Stimulated activated CD8-positive, alpha-beta memory T cell treated with anti-CD3 and anti-CD28 coated beads, Interleukin-7, amount 100 ng/mL, for 4 hours (primary cell): ENCODE measurements at places on chromosomes 3 and 15.

GRCh38 chr15:40731034-40731433, 24.0 kb downstream of the RMDN3 start:
- DNase-seq, result no peak

DNA sequence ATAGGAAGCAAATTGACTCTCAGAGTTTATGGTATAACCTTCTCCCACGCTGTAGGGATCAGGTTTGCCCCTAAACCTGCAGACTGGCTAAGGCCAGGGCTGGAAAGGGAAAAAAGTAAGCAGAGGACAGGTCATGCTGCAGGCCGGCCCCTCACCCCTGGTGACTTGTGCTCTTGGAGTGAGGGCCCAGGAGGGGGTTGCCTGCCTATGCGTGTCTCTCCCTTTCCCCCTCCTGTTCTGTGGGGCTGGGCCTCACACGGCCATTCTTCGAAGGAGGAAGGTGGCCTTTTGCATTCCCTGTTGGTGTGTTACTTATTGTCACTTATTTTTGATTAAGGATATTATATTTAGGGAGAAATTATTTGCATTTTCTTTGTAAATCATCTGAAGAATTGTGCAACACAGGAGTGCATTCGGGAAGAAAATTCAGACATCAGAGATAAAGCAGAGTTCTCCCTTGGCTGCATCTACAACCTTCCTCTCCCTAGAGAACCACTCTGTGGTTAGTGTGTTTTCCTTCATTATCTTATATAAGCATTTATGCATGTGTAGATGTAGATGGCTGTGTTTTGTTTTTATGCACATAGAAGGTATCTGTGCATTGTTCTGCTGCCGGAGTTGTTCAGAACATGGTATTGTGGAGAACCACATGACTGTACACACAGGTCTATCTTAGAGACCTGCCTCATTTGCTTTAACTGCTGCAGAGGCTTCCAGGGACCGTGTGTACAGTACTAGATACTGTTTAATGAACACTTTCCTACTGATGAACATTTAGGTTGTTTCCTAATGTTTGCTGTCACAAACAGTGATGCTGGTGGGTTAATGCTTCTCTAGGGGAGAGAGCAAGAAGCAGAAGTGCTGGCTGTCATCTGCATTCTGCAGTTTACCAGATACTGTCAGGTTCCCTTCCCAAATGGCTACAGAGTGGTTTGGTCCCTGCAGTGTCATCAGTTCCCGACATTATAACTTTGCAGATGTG, 133.5 kb downstream of the APBA2 start:
- no peak for DNase-seq

GRCh38 chr15:95252404-95252803, 1021.0 kb downstream of the MCTP2 start:
- DNase-seq, result no peak

DNA sequence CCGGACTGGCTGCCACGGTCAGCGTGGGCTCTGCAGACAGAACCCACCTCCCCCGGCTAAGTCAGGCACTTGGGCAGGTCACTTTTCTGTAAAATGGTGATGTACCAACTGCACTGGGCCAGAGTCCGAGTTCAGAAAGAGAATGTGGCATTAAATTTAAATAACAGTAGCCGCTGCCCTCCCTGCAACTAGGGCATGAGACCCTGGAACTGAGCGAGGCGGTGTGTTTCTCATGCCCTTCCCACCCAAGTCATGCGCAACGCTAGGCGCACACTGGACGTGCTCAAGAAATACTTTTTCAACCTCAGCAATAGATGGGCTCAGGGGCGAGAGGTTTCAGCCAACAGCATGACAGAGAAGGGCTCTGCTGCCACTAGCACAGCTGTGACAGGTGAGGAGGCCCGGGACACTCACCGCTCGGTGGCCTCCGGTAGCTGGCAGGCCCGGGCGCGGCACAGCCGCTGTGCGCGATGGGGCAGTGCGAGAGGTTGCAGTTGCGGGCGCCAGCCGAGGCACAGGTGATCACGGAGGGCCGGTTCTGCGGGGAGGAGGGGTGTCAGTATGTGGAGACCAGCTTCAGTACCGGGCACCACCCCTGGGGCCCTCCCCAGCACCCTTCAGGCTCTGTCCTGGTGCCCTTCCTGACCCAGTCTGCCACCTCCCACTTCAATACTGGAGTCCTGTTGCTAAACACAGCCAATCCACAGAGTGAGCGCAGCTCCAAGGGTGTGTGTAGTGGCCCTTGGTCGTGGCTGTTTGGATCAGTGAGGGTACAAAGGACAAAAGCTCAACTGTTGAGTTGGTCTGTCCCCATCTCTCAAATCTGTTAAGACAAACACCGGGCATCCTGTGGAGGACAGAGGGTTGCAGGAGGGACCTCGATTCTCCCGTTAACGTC, 84.5 kb downstream of the VGLL4 start:
- no peak for DNase-seq

GRCh38 chr3:188772886-188773285, 398.9 kb upstream of the TPRG1 start:
- no peak for DNase-seq

DNA sequence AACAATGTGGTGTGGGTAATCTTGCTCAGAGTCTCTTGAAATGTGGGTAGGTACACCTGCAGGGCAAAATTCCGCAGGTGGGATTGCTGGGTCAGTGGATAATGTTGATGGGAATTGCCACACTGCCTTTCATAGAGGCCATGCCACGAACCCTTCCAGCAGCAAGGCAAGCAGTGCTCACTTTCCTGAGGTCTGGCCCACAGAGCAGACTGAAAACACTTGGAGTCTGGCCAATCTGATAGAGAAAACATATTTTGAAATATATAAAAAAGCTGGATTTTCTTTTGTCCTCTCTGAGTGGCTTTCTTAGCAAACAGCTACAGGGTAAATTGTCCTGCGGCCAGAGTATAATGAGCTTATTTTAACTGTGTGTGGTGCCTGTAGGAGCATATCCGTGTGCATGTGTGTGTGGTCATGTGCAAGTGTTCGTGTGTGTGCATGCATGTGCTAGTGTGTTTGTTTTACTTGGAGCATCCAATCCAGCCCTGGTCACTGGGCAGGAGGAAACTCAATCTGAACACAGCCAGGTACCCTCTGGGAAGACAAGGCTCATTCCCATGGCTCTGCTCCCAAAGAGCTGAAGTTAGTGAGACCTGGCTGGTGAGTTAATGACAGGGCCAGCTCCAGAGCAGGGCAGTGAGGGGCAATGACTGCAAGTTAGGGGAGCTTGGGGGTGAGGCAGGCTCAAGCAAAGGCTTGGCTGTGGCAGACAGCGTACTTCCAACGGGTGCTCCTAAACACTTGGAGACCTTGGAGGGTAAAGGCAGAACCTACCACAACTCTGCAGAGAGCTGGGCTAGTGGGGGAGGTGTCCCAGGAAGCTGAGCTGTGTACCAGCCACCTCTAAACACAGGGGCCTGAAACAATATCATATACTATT, 91.3 kb downstream of the PLXNA1 start:
- no peak for DNase-seq

GRCh38 chr3:195372220-195372619, 70.6 kb downstream of the ACAP2 start:
- DNase-seq, result no peak

DNA sequence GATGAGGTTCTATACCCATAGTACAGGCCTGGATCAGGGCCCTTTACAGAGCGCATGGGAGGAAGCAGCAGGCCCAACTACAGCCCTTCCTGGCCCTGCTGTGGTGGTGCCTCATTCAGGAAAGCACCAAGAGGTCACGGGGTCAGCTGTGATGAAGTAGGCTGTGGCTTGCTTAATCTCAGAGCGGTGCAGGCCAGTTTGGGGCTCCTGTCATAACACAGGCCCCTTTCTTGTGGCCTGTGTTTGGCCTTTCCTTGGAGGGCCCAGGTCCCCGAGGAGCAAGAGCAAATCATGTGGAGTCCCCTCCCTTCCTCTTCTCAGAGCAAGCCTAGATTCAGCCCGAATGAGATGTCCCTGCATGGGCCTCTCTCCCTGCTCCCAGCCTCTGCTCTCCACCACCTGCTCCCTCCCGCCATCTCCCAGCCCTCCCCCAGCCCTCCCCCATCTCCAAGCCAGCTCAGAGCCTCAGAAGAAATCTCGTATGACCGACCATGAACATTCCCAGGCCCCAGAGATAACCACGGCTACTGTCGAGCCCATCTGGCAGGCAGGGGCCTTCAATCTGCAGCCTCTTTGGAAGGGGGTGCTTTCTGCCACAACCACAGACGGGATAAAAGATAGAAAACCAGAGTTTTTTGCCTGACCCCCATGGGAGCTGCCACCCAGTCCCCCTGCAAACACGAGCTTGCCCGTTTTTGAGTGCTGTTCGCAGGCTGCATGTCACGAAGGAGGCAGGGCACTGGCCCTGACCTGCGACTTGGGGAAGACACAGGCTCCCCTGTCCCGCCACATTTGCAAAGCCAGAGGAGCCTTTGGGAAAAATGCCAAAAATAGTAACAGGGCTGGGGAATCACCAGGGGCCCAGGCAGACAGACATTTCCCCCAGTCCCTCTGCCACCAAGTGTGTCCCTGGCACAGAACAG, 32.3 kb upstream of the DUSP7 start:
- no peak for DNase-seq

DNA sequence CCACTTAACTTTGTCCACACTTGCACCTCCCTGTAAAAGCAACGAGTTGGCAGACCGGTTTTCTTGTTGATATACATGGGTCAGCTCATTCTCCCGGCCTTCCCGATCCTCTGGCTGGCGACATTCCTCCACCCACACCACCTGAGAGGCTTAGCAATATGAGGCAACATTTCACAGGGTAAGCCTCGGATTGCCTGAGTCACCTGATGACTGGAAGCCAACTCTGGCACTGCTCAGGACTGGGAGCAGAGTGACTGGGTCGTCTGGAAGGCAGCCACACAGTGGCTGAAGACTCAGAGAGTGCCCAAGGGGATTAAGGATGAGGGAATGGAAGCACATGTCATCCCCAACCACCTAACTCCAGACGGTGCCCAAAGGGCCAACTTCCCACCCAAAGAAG, 9.8 kb downstream of the HOMER2 start:
- DNase-seq, result no peak

GRCh38 chr3:127134466-127134865, 58.5 kb upstream of the PRR23E start:
- no peak for DNase-seq

DNA sequence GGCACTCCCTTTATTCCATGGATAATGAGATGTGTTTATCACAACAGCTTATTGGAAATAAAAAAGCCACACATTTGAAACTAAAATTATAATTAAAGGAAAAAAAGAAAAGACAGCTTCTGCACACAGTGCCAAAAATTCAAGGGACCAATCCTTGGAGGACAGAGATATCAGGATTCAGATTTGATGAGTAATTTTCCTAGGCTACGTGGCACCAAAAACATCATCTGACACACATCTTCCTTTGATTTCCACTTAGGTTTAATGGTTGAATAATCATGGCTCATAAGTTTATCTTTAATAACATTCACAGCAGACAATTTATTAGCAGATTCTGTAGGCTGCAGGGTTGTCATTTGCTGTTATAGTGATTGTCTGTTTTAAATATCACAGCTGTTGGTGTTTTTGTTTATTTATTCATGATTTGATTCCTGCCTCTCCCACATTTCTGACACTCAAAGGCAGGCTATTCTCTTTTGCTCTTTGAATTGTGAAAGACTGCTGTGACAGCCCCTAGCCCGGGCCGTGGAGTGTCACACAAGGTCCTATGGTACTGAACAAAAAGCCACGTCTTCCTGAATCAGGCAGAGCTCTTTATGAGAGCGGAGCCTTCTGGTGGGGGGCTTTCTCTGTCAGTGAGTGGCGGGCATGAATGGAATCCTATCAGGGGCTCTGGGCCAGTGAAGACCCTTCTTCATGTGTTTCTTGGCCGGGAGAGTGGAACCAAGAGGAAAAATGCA, 708.5 kb downstream of the SQOR start:
- no peak for DNase-seq

DNA sequence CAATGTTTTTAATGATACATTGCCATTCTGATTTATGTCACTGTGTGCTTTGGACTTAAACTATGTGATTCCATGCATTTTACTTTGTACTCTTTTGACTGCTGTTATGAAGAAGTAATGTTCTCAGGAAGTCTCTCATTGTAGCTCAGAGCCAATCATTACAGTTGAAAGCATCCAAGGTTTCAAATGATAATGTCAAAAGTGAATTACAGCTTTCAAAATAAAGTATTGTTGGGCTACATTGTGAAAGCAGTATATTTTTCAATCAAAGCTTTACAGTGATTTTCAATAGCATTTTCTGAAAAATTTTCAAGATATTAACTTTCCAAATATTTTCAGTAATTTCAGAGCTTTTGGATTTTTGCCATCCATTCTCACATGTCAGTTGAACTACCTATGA, 243.6 kb downstream of the ZIC4 start:
- no peak for DNase-seq
